ENCODE measurements at places on chromosomes 5 and 9.
A peak's percentile ranks its signal among the peaks of the same experiment; 100 is the strongest.

DNA sequence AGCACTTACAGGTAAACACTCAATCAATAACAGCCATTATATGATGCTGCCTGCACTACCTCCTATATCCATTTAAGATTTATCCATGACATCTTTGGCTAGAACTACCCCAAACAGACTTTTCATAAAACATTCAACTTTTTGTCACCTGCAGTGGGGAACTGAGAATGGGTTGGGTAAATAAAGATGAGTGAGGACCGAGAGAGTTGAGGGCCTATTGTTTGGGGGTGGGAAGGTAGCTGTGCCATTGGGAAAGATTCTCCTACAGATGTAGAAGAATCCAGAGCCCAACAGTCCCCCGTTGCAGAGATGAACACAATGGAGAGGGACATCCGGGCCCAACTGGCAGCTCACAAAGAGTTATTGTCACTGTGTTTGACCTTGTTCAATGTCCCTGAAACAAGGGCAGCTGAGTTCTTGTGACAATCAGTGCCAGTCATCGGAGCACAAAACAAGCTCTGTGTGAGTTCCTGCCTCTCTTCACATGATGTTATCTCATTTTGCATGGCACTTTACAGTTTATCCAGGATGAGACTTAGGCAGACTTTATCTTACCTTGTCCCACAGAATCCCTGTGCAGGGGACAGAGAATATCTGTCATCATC, 11.5 kb upstream of the SLC31A2 start:
- no peak for DNase-seq

GRCh38 chr5:39437467-39437866, 12.7 kb upstream of the DAB2 start:
- DNase-seq = no peak

- peak; percentile 4 for DNase-seq
Measured at GRCh38 chr5:62982348-62982747, 403.7 kb downstream of the LRRC70 start.

DNA sequence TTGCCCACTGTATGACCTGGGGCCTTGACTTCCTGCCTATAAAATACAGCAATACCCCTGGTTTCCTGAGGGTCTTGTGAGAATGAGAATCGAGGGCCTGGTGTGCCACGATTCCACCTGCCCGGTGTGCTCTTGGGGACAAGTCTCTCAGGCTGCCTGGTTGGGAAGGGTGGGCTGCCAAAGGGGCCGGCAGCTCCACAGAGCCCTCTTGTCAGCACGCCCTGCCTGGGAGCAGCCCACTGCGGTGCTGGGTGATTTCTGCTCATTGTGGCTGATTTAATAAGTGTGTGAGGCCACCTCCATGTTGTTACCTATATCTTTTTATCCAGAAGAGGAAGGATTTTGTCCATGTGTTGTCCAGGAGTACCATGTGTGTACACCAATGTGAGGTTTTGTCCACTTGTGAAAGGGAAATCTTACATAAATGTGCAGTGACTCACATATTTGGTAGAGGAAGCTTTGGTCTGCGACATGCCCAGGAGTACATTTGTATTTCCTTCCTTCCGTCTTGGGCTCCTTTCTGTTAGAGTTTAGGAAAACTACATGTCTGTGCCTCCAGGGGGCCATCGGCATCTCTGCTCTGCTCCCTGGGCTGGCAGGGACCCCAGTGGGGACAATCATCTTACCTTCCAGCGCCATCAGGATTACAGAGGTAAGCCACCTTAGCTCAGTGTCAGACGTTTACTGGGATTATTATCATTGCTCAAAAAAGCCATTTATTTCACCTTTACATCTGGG, 108.6 kb downstream of the PHF2 start:
- no peak for DNase-seq

DNA sequence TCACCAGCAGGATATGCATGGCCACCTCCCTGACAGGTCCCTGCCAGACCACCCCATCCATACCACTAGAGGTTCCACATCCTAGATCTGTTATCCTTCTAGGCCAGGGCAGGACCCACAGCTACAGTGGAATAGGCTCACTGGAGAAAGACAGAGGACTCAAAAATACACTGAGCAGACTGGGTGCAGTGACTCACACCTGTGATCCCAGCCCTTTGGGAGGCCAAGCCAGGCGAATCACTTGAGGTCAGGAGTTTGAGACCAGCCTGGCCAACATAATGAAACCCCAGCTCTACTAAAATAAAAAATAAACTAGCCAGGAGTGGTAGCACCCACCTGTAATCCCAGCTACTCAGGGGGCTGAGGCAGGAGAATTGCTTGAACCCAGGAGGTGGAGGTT, 56.5 kb upstream of the TESK1 start:
- no peak for DNase-seq

- DNase-seq = no peak
Measured at GRCh38 chr5:158601118-158601517, 498.6 kb downstream of the EBF1 start.

DNA sequence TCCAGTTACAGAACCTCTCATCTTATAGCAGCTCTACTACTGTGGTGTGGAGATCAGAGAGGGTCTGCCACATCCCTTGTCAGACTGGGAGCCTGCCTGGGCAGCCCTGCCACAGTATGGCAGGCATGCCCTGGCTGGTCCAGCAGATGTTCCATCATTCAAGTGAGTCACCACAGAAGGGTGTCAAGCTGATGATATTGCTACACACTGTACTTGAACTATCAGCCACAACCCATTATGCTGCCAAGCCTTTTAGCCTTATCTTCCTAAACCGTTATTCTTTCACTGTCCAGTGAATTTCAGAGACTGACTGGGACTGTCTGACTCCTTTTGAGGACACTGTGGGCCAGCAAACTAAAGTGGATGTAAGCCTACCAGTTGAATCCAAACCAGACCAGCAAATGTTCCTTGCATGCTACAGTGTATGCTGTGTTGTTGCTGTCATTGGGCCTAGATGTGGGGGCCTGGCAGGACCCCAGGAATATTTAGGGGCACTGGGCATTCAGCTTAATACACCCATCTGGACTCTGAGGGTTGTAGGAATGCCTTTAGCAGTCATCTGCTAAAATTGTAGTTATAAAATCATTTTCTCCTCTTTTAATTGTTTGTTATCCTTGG, 202.6 kb downstream of the NR3C1 start:
- DNase-seq = no peak

DNA sequence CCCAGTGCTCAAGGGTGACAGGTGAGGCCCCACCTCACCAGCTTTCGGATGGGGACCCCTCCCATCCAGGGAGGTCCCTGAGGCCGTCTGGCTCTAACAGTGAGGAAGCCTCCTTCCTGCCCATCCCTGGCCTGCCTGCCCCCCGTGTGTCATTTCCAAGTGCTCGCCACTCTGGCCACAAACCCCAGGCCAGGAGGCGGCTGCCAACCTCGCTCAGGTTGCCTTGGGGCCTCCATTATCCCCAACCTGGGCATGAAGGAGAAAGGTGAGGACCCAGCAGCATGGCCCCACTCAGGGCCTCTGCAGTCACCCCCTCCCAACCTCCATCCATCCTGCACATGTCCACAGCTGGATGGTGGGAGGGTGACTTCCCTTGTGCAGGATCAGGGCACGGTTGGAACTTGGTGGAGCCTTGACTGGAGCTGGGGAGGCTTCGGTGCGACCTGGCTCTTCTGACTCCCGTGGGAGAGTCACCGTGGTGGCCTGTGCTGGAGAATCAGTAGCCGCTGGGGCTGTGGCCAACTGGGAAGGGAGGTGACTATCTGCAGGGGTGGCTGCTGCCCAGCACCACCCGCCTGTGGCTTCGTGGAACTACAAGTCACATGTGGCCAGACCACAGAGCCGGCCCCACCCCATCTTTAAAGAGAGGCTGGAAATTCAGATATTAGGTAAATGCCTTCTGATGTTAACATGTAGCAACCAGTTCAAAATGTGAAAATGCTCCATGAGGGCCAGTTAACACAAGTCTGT, 37.5 kb upstream of the GFPT2 start:
- no peak for DNase-seq
